AG20443 (cell line): ENCODE measurements at places on chromosomes 4 and X.

DNA sequence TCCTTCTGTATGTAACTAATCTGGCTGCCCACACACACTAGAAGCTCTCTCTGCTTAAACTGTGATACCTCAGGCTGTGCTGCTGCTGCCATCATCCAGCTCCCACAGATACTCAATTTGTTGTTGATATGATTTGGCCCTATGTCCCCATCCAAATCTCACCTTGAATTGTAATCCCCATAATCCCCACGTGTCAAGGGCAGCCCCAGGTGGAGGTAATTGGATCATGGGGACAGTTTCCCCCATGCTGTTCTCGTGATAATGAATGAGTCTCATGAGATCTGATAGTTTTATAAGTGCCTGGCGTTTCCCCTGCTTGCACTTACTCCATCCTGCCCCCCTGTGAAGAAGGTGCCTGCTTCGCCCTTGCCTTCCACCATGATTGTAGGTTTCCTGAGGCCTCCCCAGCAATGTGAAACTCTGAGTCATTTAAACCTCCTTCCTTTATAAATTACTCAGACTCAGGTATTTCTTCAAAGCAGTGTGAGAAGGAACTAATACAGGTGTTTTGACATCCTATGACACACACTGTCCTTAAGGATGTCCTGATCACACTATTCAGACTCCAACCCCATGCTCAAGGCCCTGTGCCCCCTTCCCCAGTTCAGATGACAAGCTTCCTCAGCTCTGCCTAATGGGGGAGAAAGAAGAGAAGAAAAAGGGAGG, 2.9 kb upstream of the ATOH1 start:
- no peak for DNase-seq

DNA sequence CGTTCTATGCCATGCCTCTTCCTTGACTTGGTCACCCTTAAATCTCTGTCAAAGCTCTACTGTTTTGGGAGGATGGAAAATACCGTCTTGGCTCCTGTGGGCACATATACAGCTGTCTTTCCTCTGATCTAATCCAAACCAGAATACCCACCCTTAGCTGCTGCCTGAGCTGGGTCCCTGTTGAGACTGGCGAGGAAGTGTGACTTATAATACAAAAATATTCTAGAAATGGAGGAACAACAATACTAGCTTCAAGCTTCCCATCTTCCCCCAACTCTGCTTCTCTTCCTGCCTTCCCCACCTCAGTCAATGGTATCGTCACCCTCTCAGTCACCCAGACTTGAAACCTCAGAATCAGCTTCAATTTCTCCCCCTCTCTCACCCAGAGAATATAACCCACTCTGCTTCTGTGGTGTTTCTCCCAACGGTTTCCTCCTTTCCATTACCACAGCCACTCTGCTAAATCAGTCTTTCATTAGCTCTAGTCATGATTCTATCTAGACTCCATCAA, 599 bp upstream of the IL2RG start:
- DNase-seq, result no peak

GRCh38 chrX:47596256-47596655, 14.0 kb downstream of the TIMP1 start:
- no peak for DNase-seq

- peak; percentile 43 for DNase-seq
Observed at GRCh38 chrX:118847676-118848075, 24.1 kb downstream of the ZCCHC12 start.

DNA sequence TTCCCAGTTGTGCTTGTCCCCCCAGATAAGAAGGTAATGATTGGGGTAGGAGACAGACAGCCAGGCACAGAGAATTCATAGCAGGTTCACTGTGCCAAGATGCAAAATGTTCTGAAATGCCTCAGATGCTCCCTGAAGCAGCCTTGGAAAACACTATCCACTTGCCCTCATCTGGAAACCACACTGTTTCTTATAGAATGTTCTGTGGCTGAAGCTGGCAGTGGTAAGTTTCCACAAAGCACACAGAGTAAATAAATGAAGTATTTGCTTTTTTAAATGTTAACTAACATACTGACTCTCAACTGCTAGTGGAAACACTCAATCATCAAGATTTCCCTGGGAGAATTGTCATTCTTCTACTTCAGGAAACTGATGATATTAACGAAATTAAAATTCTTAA, 311.4 kb downstream of the PRDM5 start:
- DNase-seq, result no peak

DNA sequence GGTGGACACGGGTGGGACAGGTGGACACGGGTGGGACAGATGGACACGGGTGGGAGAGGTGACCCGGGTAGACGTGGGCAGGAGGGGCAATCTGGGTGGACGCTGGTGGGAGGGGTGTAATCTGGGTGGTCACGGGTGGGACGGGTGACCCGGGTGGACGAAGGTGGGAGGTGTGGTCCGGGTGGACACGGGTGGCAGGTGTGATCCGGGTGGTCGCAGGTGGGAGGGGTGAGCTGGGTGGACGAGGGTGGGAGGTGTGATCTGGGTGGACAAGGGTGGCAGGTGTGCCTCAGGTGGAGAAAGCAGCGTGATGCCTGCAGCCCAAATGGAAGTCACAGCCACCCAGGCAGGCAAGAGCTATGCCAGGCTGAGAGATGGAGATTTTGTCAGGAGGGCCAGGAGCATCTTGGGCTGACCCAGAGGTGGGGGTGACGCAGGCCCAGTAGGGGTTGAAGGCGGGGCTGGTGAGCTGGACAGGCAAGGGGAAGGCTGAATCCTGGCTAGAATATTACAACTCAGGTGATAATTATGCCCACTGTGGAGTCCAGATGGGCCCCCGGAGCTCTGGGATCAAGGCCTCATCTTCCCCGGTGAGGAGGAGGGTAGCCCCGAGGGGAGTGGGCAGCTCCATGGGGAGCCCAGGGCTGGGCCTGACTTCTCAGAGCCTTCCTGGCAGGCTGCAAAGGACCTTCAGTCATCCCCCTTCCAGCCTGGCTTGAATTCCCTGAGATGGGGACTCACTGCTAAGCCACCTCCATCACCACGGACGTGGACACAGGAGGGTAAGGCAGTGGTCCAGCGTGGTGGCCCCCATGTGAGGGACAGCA, 100.0 kb downstream of the ADRA2C start:
- no peak for DNase-seq

- no peak for DNase-seq
Observed at GRCh38 chr4:54169176-54169575, 59.9 kb upstream of the PDGFRA start.

GRCh38 chrX:20498851-20499635, 232.3 kb upstream of the RPS6KA3 start:
- DNase-seq, result no peak

- no peak for DNase-seq
Observed at GRCh38 chr4:65453398-65453797, 216.9 kb downstream of the EPHA5 start.

- peak; percentile 70 for DNase-seq
Observed at GRCh38 chr4:120977435-120977997, 55.0 kb upstream of the PRDM5 start.

GRCh38 chr4:3287972-3288570, 4.8 kb upstream of the RGS12 start:
- DNase-seq, result no peak

DNA sequence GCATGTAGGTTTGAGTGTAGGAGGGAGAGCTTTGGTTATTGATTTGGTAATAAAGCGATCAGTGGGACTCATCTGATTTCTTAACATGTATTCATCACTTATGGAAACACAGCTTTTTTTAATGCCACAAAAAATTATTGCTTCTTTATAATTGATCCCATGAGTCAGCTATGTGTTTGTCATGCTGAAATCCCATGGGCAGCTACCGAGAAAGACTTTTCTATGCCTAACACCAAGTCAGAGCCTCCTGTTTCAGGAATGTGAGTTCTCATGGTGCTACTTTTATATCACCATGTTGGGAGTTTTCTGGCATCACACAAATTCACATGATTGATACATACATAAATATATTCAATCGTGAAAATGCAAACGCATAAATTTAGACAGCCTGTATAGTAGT, 165.7 kb downstream of the RAPGEF2 start:
- no peak for DNase-seq

DNA sequence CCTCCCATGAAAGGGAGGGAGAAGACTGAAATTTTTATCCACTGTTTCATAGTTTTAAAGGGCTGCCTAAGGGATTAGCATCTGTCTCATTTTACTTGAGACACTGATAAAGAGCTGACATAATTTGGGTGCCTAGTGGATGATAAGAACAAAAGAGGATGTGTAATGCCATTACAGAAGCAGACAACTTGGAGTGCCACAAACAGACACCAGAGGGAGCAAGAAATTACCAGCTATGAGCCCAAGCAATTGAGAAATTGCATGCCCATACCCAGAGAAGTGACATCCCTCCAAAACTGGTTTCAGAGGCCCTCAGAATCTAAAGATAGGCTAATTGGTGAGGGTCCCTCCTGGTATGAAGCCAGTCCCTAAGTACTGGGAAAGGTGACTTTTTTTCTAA, 38.5 kb upstream of the POU3F4 start:
- DNase-seq, result peak; percentile 2

DNA sequence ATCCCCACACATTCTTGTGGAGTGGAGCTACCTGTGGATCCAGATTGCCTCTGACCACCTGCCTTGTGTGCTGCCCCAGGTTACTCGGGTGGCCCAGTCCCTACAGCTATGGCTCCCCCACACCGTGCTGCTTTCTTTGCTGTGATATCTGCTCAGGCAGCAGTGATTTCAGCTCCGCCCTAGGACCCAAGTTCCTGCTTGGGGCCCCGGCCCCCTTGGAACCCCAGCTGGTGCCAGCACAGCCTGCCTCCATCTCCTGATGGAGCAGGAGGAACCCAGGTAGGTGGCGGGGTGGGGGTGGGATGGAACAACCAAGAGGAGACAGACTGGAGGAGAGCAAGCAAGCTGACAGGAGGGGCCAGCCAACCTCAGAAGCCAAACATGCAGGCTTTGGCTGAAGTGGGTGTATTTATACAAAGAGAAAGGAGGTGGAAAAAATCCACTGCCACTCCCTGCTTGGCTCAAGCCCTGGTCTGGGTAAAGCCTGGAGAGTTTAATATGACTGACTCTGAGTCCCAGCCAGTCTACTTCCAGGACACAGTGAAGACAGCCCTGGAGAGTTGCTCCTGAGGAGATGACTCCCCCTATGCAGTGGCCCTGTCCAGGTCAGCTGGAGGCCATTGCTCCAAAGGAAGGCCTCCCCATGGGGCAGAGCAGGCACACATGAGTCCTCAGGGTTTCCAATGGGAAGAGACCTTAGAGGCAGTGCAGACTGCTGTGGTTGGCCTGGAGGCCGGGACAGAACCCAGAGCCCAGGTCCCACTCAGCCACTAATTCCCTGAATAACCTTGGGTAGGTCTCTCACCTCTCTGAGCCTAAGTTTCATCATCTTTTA, 197.1 kb upstream of the MAMLD1 start:
- no peak for DNase-seq

DNA sequence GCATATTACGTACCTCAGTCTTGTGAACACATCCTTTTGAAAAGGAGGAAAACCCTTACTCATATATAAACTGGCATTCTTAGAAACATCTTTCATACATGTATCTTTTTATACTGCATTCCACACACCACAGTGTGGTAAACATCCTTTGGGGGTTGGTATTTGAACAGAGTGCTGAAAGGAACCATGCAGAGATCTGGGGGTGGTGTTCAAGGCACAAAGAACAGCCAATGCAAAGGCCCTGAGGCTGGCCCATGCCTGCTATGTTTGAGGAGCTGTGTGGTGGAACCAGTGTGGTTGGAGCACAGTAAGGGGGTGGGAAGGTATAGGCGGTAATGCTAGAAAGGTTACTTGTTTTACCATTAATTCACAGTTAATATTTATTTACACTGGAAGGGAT, 2.0 kb downstream of the ELK1 start:
- DNase-seq, result no peak

GRCh38 chr4:28227764-28228163, 1367.1 kb downstream of the STIM2 start:
- no peak for DNase-seq

- DNase-seq, result no peak
Observed at GRCh38 chrX:49040376-49040955, 2.7 kb downstream of the TFE3 start.

- no peak for DNase-seq
Observed at GRCh38 chr4:146243141-146243882, 29.0 kb downstream of the REELD1 start.

DNA sequence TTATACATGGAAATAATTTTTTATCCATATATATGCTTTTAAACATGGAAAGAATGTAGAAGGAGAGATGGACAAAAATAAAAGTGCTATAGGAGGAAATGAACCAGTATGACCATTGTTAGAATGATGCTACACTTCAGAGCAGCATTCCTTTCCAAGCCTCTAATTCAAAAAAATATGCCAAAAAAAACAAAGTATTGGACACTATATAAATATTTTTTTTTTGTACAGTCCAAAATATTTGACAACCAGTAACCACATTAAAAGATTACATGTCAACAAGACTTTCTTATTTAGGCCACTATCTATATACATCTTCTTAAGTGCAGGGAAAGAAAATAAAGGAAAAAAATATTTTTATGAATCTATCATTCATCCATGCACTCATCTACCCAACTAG, 198.6 kb downstream of the LRBA start:
- no peak for DNase-seq

- no peak for DNase-seq
Observed at GRCh38 chr4:3709061-3709845, 56.9 kb upstream of the ADRA2C start.

- no peak for DNase-seq
Observed at GRCh38 chrX:3545901-3546300, 167.5 kb downstream of the PRKX start.

DNA sequence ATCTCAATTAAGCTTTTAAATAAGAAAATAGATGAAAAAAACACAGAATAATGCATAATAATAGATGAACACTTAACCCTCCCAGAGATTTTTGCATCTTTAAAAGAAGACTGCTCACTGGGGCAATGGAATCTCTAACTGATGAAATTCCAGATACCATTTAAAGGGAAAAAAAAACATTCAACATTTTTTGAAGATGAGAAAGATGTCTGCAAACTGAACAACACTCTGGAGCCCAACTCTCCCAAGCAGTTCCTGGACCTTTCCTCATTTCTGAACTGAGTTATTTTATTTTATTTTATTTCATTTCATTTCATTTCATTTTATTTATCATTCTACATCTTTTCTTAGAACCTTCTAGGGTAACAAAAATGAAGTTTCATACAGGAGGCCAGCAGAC, 90.7 kb downstream of the CORIN start:
- DNase-seq, result no peak

DNA sequence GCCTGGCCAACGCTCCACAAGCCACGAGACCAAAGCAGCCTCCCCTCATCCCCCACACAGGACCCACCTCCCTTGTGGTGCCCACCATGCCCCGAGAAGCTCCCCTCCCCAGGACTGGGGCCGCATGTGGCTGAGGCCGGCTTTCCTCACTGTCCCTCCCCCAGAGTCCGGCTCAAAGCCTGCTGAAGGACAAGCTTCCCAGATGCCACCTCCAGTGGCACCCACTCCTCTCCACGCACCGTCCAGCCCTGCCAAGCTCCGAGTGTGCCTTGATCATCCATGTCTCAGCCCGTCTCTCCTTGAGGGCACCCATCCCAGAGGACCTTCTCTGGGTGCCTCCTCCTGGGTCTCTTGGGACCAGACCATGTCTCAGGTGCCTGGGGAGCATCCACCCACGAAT, 58.8 kb upstream of the MXD4 start:
- DNase-seq, result no peak

GRCh38 chrX:152444338-152444737, 6.8 kb downstream of the GABRA3 start:
- DNase-seq, result no peak
